ENCODE measurements at places on chromosomes 4 and X.

DNA sequence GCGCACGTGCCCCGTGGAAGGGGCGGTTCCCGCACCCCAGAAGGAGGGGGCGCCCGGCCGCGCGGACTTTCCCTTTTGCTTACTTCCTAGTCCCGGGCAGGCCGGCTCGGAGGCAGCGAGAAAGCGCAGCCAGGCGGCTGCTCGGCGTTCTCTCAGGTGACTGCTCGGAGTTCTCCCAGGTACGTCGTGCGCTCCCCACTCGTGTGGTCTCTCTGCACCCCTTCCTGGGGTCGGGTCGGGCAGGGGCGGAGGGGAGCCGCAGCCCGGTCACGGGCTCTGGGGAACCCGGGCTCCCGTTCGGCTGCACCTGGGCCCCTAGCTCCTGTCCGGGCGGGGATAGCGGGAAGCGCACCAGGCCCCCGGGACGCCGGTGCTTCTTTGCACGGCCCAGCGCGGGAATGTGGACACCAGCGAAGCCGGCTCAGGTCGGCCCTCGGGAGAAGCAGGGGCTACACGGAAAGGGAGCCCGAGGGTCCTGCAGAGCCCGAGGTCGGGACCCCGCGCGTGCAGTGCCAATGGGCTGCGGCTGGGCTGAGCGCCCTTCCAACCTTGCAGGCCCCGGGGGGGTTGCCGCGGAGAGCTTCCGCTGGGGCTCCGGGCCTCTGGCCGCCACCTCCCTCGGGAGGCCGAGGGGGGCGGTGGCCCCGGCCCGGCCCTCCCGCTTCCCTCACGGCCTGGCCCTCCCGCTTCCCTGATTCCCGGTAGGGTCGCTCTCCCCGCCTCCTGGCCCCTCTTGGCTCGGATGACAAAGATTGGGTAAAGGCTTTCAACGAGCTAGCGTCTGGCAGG is at the start of gene TLR2:
Gene TLR2 (plus strand): TSS at position 99 of the 789 bp plus-strand sequence. CDS start 18,628 bp downstream, outside the sequence.
- no peak for DNase-seq

- DNase-seq, result no peak
These were observed 960 bp downstream of the TRPC3 start for GRCh38 chr4:121950680-121951520.

- DNase-seq, result no peak
These were observed 64.4 kb downstream of the CXCL13 start for GRCh38 chr4:77669946-77670590.

- DNase-seq, result no peak
These were observed 10.3 kb downstream of the FHDC1 start for GRCh38 chr4:152946446-152946845.

DNA sequence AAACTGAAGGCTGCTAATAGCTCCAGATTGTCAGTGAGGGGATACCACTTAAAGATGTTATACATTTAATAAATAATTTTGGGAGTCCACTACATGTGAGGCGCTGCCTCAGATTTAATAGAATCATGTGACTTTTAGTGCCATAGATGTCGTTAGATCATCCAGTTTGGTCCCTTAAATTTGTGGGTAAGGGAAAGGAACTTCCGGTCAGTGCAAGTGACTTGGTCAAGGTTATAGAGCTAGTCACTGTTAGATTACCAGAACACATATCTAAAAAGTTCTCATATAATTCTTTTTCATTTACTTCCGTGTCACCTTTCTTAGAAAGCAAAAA is 529 bp upstream of the UBA6 start:
- no peak for DNase-seq

- no peak for DNase-seq
These were observed 457.4 kb downstream of the CENPC start for GRCh38 chr4:67087897-67088296.

GRCh38 chr4:85946821-85947220 is 413.0 kb downstream of the MAPK10 start:
- no peak for DNase-seq

DNA sequence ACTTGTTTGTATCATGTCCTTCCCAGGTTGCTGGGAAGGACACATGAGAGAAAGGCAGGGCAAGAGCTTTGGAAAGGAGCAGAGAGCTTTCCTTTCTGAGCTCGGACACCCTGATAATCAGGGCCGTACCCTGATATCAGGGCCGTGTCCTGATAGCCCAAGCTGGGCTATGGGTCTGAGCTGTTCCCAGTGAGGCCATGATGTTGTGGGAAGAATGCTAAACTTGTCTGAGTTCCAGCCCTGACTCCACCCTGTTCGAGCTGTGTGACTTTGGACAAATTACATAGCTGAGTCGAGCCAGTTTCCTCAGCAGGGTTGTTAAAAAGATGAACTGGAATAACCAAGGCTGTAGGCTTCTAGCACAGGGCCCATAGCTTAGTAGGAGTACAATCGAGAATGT is 3.3 kb upstream of the CXCR3 start:
- no peak for DNase-seq

GRCh38 chrX:65999029-65999562 is 40.8 kb downstream of the VSIG4 start:
- no peak for DNase-seq

- no peak for DNase-seq
These were observed at the start of gene PLAC8 for GRCh38 chr4:83114576-83114975. Gene PLAC8, minus strand, starts transcription at chr4:83114729. Its CDS starts 6,808 bp downstream, at chr4:83107921.

- no peak for DNase-seq
These were observed 856.9 kb upstream of the FRG1 start for GRCh38 chr4:189083769-189084168.

- DNase-seq, result no peak
These were observed 793.4 kb upstream of the FRG1 start for GRCh38 chr4:189147005-189147929.

DNA sequence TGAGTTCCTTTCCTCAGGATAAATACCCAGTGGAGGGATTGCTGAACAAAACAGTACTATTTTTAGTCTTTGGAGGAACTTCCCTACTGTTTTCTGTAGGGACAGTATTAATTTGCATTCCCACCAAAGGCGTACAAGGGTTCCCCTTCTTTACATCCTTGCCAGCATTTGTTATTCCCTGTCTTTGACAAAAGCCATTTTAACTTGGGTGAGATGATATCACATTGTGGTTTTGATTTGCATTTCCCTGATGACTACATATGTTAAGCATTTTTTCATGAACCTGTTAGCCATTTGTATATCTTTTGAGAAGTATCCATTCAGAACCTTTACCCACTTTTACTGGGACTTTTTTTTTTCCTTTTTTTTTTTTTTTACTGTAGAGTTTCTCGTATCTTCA is 126.2 kb upstream of the ANXA10 start:
- no peak for DNase-seq

GRCh38 chrX:30151964-30152363 is 63.4 kb upstream of the MAGEB2 start:
- DNase-seq, result no peak

- no peak for DNase-seq
These were observed 174.6 kb downstream of the PCDH10 start for GRCh38 chr4:133323670-133324069.

DNA sequence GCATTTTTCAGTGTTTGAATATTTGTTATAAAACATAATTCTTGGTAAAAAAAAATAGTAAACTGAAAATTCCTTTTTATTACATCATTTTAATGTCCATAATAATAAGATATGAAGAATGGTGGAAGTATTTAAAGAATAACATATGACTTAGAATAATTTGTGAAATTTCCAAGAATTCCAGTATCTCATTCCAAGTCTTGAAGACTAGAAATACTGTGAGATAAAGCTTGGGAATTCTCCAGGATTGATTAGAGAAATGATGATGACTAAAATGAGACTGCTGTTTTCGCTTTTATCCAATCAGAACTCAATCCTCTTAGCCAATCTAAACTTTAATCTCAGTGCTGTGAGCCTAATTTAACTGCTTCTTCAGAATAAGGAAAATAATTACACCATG is 184.2 kb upstream of the HCCS start:
- no peak for DNase-seq

DNA sequence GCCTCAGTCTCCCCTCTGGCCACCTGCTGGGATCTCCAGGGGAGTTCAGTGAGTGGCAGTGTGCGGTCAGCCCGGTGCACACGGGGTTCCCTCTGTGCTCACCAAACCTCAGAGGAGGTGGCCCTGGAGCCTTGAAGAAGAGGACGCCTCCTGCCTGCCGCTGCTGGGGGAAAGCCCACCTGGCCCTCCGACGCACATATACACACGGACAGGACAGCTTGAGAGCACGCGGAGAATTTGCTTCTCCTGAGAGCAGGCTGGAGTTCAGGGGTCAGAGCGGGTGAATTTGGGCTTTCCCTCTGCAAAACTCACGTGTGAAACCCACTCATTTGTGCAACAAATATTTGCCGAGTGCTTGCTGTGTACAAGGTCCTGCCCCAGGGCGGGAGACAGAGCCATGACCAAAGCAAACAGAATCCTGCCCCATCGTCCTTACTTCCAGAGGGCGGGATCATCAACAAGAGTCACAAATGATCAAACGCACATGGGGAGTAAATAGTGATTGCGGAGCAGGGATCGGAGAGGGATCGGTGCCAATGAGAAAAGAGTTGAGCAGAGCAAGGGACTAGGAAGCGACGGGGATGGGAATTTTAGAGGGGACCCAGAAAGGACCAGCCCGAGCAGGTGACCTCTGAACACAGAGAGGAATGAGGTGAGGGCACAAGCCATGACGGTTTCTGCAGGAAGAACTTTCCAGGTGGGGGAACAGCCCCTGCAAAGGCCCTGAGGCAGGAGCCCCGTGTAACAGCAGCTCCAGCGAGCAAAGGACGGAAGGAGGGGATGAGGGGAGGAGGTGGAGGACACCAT is 17.6 kb downstream of the BLOC1S4 start:
- DNase-seq, result no peak

DNA sequence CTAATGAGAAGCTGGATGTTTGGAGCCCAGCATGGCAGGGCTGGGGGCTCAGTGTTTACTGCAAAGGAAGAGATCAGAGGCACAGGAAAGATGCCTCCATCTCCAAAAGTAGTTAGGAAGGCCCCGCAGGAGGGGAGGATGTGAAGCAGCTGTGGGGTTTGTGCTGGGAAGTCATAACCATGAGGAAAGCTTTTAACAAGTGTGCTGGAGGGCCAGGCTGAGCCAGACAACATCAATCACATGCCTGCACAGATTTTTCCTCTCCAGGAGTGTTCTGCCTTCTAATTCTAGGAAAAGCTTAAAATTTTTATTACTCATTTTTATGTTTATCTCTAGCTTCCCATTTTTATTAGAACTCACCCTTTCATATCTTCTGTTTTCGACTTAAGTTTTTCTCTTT is 65.4 kb downstream of the GPR82 start:
- no peak for DNase-seq

- no peak for DNase-seq
These were observed 123.0 kb upstream of the TET2 start for GRCh38 chr4:105023668-105024055.

DNA sequence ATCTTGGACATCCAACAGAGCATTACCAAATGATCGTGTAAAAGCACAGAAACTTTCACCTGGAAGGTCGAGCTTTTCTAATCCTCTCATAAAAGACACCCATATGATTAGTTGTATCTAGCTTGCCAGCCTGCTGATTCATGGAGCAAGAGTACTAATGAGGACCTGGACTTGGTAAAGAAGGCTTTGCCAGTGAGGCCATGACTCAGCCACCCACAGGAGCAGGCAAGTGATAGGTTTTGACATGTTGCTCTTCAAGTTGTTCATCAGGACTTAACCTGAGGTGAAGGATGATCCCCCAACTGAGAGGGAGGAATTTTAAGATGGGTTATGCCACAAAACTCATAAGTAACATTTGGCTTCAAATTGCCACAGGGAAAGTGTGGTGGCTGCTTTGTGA is 24.7 kb upstream of the EPGN start:
- DNase-seq, result no peak

DNA sequence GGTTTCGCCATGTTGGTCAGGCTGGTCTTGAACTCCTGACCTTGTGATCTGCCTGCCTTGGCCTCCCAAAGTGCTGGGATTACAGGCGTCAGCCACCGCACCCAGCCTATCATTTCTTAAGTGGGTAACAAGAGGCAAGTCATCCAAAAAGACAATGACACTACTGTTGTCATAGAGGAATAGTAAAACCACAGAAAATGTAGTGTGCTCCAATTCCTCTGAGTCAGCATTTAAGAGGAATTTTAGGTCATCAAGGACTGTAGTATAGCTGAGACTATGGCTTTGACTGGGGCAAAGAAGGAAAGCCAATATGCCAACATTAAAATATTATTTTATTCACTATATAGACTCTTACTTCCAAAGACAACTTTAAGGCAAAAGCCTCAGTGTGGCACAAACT is 48.4 kb downstream of the ATP8A1 start:
- DNase-seq, result no peak

DNA sequence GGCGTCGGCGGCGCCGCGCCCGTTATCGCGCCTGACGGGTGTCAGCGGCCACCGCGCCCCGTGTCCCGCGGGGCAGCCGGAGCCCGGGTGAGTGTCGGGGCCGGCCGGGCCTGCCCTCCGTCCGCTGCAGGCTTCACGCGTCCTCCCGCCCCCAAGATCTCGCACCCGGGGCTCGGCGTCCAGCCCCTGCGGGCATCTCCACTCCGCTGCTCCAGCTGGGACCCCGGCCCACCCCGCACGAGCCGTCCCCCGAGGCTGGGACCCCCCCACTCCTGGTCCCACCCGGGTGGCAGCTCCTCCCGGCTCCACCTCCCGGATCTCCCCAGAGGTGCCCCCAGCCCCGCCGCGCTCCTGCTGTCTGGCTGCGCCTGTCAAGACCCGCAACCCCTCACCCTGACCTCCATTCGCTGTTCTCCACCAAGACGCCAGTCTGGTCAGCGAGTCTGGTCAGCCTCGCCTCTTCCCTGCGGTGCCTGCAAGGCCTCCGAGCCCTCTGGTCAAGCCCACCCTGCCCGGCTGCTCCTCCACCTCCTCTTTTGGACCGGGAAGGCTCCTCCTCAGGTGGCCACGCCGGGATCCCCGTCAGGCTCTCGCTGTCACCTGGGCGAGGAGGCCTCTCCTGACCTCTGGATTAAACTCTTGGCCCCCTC is 66.0 kb upstream of the NKX1-1 start:
- no peak for DNase-seq

GRCh38 chr4:105808750-105809041 is 86.6 kb upstream of the NPNT start:
- no peak for DNase-seq

DNA sequence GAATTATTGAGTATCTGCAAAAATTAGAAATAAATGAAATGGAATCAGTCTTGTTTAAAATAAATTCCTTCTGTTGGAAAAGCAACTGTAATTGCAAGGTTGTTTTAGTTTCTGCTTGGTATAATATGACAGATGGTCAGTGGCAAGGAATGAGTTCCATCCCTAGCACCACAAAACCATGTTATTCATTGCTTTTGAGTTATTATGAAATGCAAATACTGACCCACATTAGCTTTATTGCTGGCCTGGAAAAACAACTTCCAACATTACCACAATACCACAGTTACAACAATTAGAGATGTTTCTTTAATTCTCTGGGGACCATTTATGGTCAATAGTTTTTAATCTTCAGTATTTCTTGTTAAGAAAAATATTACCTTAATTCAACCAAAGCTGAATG is 194.4 kb downstream of the TMA16 start:
- no peak for DNase-seq

- no peak for DNase-seq
These were observed 2.2 kb downstream of the MID2 start for GRCh38 chrX:107827852-107828251.

GRCh38 chr4:150960818-150961217 is 54.3 kb downstream of the LRBA start:
- DNase-seq, result no peak

GRCh38 chrX:154534526-154535322 is 11.9 kb downstream of the G6PD start:
- DNase-seq, result peak; percentile 37
